ENCODE measurements at places on chromosomes 2 and 18.

DNA sequence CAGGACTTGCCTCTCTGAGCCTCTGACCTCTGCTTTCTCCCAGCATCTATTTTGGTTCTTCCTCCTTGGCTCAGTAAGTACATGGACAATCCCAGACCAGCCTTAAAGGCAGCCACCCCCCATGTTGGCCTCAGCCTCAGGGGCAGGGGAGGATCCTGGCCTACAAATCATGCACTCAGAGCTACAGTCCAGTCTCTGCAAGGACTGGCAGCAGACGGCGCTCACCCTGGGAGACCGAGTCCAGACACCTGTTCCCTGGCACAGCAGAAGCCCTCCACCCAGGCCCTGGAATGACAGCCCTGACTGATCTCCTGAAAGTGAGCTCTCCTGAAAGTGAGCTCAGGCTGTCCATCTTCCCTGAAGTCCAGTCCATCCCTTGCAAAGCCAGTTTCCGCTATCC, 25.7 kb upstream of the PTPN4 start:
- H3K27ac ChIP-seq, result no peak overlapping the region
- no peaks in the 10 kb centered on the region for H3K27me3 ChIP-seq
- no peak overlapping the region for H3K4me3 ChIP-seq
- 0 out of 2 replicates have a peak, but pooled peaks cover 6% of the 10 kb centered on the region for H3K4me1 ChIP-seq
- DNase-seq, result no peak

GRCh38 chr2:16114070-16114469, 173.7 kb downstream of the MYCN start:
- H3K4me3 ChIP-seq, result no peak overlapping the region
- DNase-seq, result no peak
- no peaks in the 10 kb centered on the region for H3K36me3 ChIP-seq
- H3K27ac ChIP-seq, result no peak overlapping the region

- no peak overlapping the region for H3K4me3 ChIP-seq
- no peaks in the 10 kb centered on the region for H3K36me3 ChIP-seq
- no peak for DNase-seq
- no peak overlapping the region for H3K27ac ChIP-seq
- no peaks in the 10 kb centered on the region for H3K27me3 ChIP-seq
Observed at GRCh38 chr18:53843113-53843760, 381.2 kb downstream of the MBD2 start.

DNA sequence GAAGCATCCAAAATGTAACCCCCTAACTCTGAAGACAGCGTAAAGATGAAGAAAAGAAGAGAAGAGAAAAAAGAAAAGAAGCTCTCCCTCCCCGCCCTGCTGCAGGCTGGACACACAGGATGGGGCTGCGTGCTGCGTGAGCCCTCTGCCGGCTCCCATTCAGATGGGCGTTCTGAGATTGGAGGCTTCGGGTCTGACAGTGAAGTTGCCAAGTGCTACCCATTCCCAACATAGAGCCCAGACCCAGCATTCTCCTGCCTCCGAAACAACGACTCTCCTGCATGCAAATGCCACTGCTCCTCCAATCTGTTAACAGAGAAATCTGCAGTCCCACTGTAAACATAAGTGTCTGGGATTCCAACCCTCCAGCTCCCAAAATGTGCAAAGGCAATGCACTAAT, 234.9 kb downstream of the BCL11A start:
- H3K4me1 ChIP-seq, result peaks cover 4% of the 10 kb centered on the region
- no peak overlapping the region for H3K4me3 ChIP-seq
- no peaks in the 10 kb centered on the region for H3K36me3 ChIP-seq
- no peak overlapping the region for H3K27ac ChIP-seq
- no peaks in the 10 kb centered on the region for H3K27me3 ChIP-seq
- DNase-seq, result no peak

DNA sequence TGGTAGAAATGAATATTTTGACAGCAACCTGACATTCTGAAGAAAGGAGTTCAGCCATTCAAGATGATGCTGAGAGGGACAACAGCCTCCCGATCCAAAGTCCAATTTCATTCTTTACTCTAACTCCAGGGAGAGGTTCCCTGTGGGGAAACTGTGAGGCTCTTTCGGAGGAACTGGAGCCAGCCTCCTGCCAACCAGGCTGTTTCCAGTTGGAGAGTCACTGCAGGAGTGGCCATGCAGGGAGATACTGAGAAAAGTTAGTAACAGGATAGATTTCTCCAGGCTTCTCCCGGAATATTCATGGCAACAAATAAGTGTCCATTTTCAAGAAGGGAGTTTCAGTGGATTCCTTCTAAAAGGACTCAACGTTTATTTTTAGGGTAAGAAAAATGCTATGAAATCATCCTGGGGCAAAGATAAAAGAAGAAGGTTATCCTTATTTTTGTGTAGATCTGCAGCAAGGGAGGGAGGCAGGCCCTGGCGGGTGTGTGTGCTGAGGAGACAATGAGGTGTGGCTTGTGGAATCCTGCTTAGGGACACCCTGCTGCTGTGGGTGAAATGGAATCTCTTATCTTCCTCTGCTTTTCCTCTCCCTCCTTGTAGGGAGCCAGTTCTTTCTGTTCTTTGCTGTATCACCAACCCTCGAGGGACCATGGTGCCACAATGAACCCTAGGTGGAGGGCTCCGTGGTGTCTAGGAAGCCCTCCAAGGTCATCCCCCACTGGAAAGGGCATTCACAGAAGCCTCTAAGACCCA, 18.1 kb downstream of the KLHL14 start:
- no peaks in the 10 kb centered on the region for H3K27me3 ChIP-seq
- 0 out of 2 replicates have a peak, but pooled peaks cover 3% of the 10 kb centered on the region for H3K4me1 ChIP-seq
- H3K27ac ChIP-seq, result no peak overlapping the region
- H3K4me3 ChIP-seq, result no peak overlapping the region
- no peaks in the 10 kb centered on the region for H3K36me3 ChIP-seq

GRCh38 chr2:12728221-12728777, 11.6 kb downstream of the TRIB2 start:
- H3K27me3 ChIP-seq, result no peaks in the 10 kb centered on the region
- H3K27ac ChIP-seq, result no peak overlapping the region
- DNase-seq, result no peak
- H3K36me3 ChIP-seq, result peaks cover 28% of the 10 kb centered on the region
- H3K4me1 ChIP-seq, result no peaks in the 10 kb centered on the region

GRCh38 chr2:28567061-28567471, 71.2 kb downstream of the PLB1 start:
- H3K36me3 ChIP-seq, result no peaks in the 10 kb centered on the region
- peak overlapping the region; percentile 38 for H3K4me3 ChIP-seq
- no peak overlapping the region for H3K27ac ChIP-seq
- no peak for DNase-seq

- no peaks in the 10 kb centered on the region for H3K27me3 ChIP-seq
- no peaks in the 10 kb centered on the region for H3K36me3 ChIP-seq
- DNase-seq, result no peak
- no peaks in the 10 kb centered on the region for H3K4me1 ChIP-seq
- H3K27ac ChIP-seq, result no peak overlapping the region
Observed at GRCh38 chr2:18903750-18904149, 314.4 kb upstream of the NT5C1B start.
